ENCODE measurements at places on chromosomes 1 and 21.
A peak's percentile ranks its signal among the peaks of the same experiment; 100 is the strongest.

DNA sequence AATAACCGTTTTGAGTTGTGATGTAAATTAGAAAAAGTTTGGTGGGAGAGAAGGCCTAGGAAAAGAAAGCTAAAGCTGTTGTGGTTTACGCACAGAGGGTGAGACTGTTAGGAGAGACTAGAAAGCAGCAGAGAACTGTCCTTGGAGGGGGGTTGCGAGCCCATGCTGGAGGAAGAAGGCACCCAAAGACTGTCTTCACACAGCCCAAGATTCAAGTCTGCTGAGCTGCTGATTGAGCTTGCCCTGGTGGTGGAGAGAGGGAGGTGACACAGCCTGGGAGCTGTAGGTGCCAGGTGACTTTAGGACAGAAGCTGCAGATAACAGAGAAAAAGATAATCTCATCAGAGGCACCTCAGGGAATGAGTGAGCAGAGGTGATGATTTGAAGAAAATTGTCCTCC lies 18.3 kb upstream of the TLR5 start:
- no peak for DNase-seq

DNA sequence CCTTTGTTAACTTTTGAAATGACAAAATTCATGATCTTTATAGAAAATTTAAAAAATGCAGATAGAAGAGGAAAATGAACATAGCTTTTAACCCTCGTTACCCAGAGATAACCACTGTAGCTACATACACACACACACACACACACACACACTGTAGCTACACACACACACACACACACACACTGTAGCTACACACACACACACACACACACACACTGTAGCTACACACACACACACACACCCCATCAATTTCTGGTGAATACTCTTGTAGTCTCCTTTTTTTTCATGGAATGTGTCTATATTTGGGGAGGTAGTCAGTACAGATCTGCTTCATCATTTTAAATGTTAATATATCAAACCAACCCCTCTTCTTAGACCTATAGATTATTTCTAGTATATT lies 58.5 kb downstream of the SH3BGR start:
- DNase-seq: no peak

GRCh38 chr1:233360525-233361102 lies 33.1 kb downstream of the MAP3K21 start:
- DNase-seq: no peak

DNA sequence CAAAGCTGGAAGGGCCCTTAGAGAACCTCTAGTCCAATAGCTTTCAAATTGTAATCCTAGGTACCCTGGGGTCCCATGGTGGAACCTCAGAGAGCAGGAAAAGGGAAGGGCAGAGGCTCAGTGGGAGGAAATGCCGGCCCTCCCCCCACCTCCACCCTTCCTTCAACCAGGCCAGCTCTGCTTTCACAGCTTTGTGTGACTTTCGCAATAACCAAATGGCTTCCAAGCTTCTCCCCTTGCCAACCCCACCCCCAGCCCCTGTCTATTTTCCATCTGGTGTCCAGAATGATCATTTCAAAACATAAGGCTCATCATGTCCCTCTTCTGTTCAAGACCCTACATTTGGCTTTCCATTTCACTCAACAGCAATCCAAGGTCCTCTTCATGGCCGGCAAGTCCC lies 74.4 kb downstream of the CD58 start:
- no peak for DNase-seq

DNA sequence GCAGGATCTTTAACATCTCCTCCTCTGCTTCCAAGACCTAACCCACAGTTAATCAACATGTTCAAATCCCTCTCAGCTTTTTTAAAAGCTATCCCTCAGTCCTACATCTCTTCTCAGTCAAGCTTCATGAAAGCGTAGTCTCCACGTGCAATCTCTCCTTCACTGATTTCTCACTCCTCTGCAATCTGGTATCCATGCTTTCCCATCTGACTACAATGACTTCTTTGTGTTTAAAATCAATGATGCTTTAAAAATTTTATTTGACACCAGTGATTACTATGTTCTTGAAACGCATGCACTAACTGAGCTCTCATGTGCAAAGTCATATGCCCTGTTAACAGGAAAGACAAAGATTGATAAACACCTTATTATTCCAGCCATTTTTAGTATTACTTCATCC lies 67.5 kb upstream of the BEND5 start:
- DNase-seq: no peak

DNA sequence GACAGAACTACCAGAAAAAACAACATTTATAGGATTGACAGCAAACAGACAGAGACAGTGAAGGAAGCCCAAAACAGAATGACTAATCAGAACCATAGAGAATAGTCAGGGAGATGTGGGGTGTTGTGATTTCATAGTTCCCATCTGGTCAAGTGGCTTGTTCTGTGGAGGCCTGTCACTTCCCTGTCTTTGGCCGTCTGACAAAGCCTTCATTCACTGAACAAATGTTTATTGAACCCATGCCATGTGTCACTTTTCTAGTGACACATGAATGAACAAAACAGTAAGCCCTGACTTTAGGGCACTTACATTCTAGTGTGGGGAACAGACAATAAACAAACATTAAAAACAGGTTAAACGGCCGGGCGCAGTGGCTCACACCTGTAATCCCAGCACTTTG lies 3.2 kb upstream of the SRRM1 start:
- no peak for DNase-seq

DNA sequence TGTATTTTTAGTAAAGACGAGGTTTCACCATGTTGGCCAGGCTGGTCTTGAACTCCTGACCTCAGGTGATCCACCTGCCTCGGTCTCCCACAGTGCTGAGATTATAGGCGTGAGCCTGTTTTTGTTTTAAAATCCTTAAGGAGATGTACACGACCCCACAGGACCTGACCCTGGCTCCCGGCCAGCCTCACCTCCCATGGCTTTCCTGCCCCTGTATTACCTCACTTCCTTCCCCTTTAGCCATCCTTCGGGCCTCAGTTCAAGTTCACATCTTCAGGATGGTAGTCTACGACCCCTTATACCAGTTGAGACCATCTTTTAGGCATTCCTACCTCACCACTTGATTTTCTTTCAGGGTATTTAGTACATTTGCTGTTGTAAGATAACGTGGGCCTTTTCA lies 36.3 kb downstream of the TCP10L start:
- no peak for DNase-seq

GRCh38 chr1:6497215-6497866 lies 5.9 kb upstream of the PLEKHG5 start:
- no peak for DNase-seq

- DNase-seq: no peak
These were observed 133.2 kb upstream of the BARHL2 start for GRCh38 chr1:90850181-90850897.

- DNase-seq: no peak
These were observed 2.4 kb downstream of the HSPB7 start for GRCh38 chr1:16015491-16015890.

- no peak for DNase-seq
These were observed 29.1 kb upstream of the GFI1 start for GRCh38 chr1:92515796-92516201.

- no peak for DNase-seq
These were observed 73.2 kb upstream of the B3GALT2 start for GRCh38 chr1:193259636-193260035.

DNA sequence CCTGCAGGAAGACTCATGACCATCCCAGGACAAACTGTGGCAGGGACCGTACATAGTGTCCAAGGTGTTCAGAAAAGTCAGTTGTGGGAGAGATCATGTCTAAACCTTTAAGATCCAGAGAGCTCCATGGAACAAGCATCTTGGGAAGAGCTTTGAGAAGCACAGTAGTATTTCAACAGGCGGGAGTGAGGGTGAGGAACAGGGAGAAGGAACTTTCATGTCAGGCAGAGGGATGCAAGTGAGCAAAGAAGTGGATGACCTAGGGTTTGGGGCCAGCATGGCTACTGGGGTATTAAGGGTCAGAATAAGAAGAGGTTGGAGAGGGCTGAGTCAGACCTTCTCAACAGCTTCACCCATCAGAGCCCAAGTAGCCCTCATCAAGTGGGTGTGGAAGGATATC lies 147.9 kb upstream of the ETV3 start:
- no peak for DNase-seq

DNA sequence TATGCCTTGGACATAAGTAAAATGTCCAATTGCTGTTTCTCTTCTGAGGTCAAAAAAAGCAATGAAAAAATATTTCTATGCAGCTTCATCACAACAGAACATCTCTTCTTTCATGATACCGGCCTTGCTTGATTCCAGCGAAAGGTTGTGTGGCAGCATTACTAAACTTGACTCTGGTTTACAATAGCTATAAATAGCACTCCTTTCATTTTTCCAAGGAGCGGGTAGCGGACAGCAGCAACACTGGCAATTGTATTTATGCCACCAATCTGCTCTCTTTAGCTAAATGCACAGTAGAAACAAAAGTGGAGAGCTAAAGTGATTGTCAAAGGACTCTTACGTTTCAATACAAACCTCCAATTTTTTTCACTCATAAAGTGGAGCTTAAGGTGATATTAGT lies 7.5 kb upstream of the DAB1 start:
- DNase-seq: no peak

DNA sequence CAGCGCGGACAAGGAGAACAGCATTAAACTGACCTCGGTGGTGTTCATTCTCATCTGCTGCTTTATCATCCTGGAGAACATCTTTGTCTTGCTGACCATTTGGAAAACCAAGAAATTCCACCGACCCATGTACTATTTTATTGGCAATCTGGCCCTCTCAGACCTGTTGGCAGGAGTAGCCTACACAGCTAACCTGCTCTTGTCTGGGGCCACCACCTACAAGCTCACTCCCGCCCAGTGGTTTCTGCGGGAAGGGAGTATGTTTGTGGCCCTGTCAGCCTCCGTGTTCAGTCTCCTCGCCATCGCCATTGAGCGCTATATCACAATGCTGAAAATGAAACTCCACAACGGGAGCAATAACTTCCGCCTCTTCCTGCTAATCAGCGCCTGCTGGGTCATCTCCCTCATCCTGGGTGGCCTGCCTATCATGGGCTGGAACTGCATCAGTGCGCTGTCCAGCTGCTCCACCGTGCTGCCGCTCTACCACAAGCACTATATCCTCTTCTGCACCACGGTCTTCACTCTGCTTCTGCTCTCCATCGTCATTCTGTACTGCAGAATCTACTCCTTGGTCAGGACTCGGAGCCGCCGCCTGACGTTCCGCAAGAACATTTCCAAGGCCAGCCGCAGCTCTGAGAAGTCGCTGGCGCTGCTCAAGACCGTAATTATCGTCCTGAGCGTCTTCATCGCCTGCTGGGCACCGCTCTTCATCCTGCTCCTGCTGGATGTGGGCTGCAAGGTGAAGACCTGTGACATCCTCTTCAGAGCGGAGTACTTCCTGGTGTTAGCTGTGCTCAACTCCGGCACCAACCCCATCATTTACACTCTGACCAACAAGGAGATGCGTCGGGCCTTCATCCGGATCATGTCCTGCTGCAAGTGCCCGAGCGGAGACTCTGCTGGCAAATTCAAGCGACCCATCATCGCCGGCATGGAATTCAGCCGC lies 2.5 kb downstream of the S1PR1 start:
- no peak for DNase-seq

DNA sequence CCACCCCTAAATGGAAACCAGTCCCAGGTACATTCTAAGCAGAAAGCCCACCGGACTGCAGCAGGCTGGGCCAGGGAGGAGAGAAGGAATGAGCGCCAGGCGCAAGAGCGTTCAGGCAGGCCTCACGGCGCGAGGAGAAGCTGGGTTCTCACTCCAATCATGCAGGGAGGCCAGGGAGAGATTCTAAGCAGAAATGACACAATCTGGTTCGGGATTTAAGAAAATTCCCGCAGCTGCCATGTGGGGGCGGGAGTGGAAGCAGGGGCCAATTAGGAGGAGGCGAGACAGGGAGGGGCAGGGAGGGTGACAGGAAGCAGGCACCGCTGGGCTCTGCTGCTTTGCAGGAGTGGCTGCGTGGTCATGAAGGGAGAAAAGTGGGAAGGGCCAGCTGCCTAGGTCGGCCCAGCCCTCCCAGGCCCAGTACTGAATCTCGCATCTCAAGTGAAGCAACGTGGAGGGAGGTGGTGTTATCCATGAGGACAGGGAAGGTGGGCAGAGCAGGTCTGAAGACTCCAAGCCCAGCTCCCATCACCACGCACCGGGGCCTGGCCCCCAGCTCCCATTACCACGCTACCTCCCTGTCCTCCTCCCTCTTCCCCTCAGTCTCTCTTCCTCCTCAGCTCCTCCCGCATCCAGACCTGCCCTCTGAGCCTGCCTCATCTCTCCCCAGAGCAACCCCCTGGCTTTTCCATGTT lies 11.8 kb downstream of the NPHP4 start:
- no peak for DNase-seq

DNA sequence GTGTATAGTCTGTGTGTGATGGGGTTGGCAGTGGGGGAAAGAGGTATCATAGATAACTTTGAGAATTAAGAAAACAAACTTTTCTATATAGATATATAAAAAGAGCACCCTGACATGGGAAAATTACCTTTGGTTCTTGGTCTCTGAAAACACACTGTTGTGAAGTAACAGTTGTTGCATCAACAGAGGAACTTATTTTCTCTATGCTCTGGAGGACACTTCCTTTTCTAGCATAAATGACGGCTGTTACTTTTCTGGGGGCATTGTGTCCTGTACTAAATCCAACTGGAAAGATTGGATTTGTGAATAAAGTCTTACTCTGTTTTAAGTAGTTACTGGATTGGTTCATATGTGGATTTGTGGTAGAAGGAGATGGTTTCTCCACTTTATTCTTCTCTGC lies 12.6 kb downstream of the LRIF1 start:
- no peak for DNase-seq

- DNase-seq: no peak
These were observed 21.3 kb downstream of the BACH1 start for GRCh38 chr21:29320031-29320430.

DNA sequence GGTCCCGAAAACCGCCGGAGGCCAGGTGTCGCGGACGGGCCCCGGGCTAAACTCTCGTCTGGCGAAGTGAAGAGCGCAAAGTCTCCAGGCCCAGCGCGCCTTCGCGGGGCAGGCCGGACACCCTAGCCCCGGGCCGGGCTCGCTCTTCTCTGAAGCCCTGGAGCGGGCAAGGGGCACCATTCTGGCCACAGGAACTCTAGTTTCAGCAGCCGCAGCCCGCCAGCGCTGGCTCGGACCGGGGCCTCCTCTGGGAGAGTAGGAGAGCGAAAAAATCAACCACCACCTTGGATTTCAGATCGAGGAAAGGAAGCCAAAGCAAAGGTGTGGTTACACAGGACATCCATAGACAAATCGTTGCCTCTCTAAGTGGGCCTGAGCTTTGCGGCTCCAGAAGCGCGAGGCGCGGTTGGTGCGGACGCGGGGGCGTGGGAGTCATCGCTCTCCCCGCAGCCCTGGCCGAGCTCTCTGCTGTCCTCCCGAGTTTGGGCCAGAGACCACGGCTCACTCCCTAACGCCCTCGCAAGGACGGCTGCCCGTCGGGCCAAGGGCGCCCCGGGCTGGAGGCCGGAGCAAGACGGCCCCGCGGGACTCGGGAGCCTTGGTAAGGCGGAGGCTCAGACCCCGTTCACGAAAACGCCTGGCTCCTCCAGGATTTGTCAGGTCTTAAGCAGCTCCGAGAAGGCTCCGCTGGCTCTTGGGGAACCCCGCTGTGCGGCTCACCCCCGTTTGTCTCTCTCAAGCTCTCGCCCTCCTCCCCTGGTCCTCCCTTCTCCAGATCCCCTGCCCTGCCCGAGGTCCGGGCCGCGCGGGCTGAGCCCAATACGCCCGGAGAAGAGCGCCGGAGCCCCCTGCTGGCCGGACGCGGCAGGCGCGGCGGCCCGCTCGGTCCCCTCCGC lies 132.9 kb upstream of the DPYD start:
- DNase-seq: no peak

- DNase-seq: no peak
These were observed 26.8 kb downstream of the RSPH1 start for GRCh38 chr21:42469272-42469671.

GRCh38 chr21:43921979-43922945 lies 57.2 kb downstream of the AGPAT3 start:
- peak; percentile 15 for DNase-seq

Measured in stimulated activated CD8-positive, alpha-beta memory T cell treated with anti-CD3 and anti-CD28 coated beads, Interleukin-7, amount 100 ng/mL, for 1 hour (primary cell).